Stimulated activated CD4-positive, alpha-beta T cell treated with anti-CD3 and anti-CD28 coated beads, TNF-alpha, amount 100 ng/mL, for 4 hours (primary cell): ENCODE measurements at places on chromosomes 12 and 14.
A peak's percentile ranks its signal among the peaks of the same experiment; 100 is the strongest.

- DNase-seq: no peak
These were observed 6.6 kb upstream of the LRP6 start for GRCh38 chr12:12273291-12273957.

GRCh38 chr14:70611216-70611615 lies 10.8 kb upstream of the MED6 start:
- DNase-seq: no peak

GRCh38 chr14:90624732-90625400 lies 191.4 kb downstream of the TTC7B start:
- DNase-seq: no peak

DNA sequence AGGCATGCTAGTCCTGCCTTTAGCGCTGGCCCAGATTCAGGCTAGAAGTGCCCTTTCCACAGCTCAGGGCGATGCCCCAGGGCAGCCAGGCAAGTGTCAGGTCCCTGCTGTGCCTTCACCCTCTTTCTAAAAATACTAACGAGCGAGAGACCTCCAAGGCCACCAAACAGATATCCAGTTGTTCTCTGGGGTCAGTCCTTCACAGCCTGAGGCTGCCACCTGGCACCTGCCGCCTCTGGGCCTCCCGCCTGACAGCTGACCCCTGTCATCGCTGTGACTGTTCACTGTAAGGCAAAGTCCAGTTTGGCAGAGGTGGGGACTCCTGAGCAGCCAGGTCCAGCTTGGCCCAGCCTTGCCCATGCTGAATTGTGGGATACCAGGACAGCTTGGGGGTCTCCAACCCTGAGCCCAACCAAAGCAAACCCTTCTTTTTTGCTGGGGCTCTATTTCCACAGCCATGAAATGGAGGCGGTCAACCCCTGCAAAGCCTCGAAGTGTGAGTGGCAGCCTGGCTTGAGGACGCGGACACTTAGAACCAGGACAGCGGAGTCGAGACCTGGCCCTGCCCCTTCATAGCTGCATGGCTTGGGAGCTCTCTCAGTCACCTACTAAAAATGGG lies 79.9 kb downstream of the NINJ2 start:
- DNase-seq: no peak

DNA sequence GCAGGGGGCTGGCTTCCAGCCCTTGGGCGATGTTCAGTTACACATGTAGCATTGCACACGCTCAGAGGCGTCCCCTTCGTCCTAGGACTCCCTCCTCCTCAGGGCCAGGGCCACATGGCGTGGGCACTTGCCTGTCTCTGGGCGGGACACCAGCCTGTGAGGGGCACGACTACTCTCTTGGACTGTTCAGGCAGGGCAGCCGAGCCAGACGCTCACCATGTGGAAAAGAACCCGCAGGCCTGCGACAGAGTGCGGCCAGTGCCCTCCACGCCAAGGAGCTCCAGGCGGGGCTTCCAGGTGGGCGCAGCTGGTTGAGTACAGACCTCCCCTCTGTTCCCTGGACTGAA lies 20.9 kb downstream of the MTA1 start:
- no peak for DNase-seq

- peak; percentile 83 for DNase-seq
These were observed at the start of gene SBNO1 for GRCh38 chr12:123364532-123365024. SBNO1 (minus strand) TSS chr12:123364847; CDS start chr12:123350441, 14,406 bp downstream.

GRCh38 chr12:99680276-99680675 lies 32.7 kb downstream of the GARIN6 start:
- no peak for DNase-seq

GRCh38 chr12:101277443-101277842 lies 2.5 kb upstream of the UTP20 start:
- DNase-seq: no peak

- DNase-seq: no peak
These were observed 253.4 kb upstream of the SFSWAP start for GRCh38 chr12:131457331-131458047.

DNA sequence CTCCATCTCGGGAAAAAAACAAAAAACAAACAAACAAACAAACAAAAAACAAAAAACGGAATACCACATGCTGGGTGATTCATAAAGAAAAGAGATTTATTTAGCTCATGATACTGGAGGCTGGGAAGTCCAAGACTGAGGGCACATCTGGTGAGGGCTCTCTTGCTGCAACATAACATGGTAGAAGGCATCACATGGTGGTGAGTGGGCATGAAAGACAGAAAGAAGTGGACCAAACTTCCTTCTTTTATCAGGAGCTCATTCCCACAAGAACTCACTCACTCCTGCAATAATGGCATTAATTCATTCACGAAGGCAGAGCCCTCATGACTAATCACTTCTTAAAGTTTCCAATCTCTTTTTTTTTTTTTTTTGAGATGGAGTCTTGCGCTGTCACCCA lies 8.0 kb upstream of the LGMN start:
- DNase-seq: no peak

- DNase-seq: no peak
These were observed 414.5 kb downstream of the PCNX1 start for GRCh38 chr14:71321574-71322315.

- DNase-seq: no peak
These were observed 601.9 kb downstream of the SNAPC1 start for GRCh38 chr14:62364161-62364560.

DNA sequence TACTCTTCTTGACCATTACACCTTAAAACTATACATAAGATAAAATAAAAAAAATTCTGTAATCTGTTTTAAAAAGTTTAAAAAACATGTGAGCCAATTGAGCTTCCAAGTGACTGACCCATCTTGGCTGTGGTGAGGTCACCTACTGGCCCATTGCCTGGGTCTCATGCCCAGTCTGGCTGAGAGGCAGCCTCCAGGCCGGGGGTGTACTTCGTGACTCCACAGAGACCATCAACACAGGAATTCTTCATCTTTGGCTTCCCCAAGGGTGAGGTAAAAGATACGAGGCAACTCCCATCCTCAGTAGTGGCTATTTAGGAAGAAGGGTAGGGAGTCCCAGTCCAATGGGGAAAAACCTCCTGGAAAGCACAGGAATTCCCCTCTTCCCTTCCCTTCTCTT lies 113.2 kb downstream of the APAF1 start:
- no peak for DNase-seq

GRCh38 chr14:100712490-100712889 lies 14.2 kb upstream of the DLK1 start:
- no peak for DNase-seq

- DNase-seq: no peak
These were observed 89.9 kb downstream of the MGST1 start for GRCh38 chr12:16437281-16437816.

GRCh38 chr14:34060651-34060999 lies 109.8 kb upstream of the EGLN3 start:
- DNase-seq: no peak

DNA sequence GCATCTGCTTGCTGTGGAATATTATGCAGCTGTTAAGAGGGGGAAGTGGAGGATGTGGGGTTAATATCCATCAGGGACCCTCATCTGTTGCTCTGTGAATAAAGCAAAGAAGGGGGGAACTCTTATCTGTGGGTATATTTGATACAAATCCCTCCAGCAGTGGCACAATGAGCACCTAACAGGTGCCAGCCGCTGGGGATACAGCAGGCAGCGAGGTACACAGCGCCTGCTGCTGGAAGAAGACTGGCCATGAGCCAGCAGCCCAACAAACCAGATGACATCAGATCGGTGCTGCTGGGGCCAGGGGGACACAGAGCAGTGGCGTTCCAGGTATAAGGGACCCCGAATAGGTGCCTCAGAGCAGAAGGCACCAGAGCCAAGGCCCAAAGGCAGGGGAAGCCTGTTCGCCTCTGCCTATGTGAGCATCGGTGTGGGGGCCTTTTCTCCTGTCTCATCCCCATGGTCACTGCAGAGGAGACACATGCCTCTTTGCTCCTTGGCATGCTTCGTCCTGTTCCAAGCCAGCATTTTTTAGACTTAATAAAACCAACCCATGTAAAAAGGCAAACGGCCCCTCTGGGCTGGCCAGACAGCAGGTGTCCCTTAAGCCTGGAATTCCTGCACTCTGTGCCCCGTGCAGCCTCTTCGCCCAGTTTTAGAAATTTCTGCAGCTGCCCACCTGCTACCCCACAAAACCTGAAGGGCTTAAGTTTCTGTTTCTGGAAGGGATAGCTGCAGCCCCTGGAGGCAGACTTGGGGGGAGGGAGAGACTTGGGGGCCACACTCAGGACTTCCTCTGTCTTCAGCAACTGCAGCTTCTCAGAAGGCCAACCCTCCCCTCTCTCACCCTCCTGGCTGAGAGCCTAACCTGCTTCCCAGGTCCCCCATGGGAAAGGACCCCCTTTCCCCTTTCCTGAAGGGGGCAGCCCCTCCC lies 1.6 kb upstream of the CKB start:
- no peak for DNase-seq

DNA sequence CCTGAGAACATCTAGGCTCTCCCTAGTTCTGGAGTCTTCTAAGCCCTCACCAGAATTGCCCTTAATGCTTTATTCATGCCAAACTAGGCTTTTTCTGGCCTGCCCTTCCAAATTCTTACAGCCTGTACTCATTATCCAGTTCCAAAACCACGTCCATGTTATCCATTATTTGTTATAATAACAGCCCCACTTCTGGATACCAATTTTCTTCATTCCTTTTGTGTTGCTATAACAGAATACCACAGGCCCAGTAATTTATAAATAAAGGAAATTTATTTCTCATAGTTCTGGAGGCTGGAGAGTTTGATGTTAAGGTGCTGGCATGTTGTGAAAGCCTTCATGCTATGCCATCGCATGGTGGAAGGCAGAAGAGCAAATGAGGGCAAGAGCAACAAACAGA lies 68.0 kb upstream of the AMIGO2 start:
- DNase-seq: no peak

DNA sequence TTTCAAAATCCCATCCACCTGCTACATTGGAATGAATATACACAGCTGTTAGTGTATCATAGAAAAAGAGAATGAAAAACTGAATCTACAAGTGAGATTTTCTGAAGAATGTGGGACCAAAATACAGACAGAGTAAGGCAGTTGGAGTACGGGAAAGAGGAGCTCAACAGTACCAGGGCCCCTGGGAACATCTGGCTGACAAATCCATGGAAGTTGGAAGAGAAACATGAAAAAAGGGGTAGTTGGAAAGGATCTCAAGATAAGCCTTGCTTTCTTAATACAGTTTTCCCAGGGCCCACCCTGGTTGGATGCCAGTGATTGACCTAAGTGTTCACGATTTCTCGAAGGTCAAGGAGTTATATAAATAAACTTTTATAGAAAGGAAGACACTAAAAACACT lies 54.0 kb upstream of the SLCO1C1 start:
- DNase-seq: no peak

GRCh38 chr14:27318774-27319420 lies 721.1 kb upstream of the NOVA1 start:
- DNase-seq: no peak

GRCh38 chr12:131279281-131279921 lies 325.7 kb downstream of the ADGRD1 start:
- no peak for DNase-seq
